ENCODE measurements at places on chromosomes 6 and 20. TPM values are rescaled to one million over a fixed set of nuclear protein-coding genes. Genes with fewer than 3 reads are reported as not detected.

Gene NKX2-2
- polyA plus RNA-seq: not detected

Gene ACTL10
- 3.4 TPM for polyA plus RNA-seq

- DNase-seq: no peak
These were observed 74.8 kb downstream of the ASCC3 start for GRCh38 chr6:100806296-100806695.

DNA sequence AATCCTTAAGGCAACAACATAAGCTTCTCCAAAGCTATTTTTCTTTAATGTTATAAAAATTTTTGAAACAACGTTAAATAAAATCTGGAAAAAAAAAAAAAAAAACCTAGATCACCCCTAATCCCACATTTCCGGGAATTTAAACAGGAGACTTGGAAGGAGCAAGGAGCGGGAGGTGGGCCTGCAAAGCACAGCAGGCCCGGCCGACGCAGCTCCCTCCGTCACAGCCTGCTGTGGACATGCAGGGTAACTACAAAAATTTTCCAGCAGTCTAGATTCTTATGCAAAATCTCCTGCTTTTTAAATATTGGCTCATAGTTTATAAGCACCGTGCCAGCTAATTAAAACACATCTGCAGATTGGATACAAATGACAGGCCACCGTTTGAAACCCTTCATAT, 23.5 kb downstream of the FOXF2 start:
- DNase-seq: no peak

DNA sequence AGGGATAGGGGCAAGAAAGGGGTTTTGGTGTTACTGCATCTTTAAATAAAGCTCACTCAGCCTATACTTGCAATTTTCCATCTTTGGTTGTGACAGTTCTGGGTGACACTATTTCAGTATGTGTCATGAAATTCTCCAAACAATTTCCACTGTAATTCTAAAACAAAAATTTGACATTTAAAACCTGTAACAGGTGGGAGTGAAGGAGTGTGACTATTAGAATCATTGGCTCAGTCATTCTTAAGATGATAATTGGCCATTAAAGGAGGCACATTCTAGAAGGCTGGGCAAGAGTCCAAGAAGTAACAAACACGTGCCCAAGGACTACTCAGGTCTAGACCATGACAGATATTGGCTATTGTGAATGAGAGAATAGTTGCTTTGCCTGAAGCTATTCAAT, 153.3 kb upstream of the ARG1 start:
- no peak for DNase-seq

- no peak for DNase-seq
These were observed 37.9 kb upstream of the MAS1 start for GRCh38 chr6:159852877-159853276.

- DNase-seq: no peak
These were observed 308.9 kb upstream of the JAG1 start for GRCh38 chr20:10982692-10983091.

DNA sequence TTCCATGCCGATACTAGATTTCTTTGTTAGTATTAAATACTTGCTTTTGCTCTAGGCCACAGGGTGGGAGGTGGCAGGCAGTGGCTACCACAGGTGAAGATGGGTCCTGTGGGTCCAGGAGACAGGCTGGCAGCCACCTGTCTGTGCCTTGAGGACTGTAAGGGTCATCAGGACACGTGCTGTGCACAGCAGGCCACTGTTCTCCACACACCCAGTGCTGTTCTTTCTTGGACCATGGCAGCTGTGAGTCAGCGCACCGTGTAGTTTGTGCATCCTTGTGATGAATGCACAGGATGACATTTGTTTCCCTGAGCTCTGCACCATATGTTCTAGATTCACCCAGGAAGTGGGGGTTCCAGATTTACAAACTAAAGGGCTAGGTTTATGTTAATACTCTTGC, 317.0 kb downstream of the ZFAND3 start:
- DNase-seq: no peak

DNA sequence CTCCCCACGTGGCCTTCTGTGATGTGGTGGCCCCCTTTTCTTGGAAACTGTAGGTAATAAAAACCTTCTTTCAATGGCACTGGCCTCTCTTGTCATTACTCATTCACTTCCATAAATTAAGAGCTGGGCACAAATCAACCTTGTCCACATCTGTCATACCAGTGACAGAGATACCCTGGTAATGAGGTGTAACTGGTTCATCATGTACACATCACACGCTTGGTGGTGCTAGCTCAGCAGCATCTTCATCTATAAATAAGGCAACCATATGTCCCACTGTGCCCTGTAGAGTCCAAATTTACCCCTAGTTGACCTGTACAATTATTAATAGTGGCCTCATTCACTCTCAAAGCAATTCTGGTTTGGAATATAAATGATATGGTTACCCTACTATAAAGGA, 245.6 kb downstream of the HIVEP2 start:
- no peak for DNase-seq

DNA sequence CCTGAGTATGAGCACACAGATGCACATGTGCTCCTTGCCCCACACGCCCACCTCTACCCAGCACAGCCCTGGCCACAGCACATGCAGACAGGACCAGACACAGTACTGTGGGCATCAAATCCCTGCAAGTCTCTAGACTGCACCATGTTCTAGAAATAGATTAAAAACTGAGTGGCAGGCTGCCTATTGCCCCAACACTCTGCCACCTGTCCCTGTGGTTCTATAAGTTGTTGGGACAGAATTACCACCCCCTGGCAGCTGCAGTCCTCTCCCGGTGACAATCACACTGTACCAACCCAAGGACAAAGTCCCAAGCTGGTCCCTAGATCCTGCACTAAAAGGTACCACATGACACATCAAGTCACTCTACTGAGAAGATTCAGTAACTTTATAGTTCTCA, 70.2 kb downstream of the B3GAT2 start:
- no peak for DNase-seq

All from immature natural killer cell (primary cell).